Left colon (tissue), 2 donors: ENCODE measurements at places on chromosomes 2 and 18. TPM values are rescaled to one million over a fixed set of nuclear protein-coding genes. Genes with fewer than 3 reads are reported as not detected.

DNA sequence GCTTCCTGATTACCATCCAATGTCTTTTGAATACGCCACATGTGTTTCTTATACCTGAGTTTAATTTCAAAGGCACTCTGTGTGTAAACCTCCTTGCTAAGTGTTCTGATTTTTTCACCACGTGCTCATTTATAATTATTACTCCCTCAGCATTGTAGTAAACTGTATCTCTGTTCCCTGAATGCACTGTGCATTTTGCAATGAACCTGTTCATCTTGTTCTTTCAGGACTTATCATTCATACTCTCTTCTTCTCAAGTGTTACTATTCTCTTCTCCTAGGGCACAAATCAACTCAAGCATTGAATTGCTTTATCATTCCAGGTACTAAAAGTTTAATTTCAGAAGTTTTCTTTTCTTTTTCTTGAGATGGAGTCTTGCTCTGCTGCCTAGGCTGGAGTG lies 383.4 kb upstream of the TRIB2 start:
- no peak for DNase-seq

DNA sequence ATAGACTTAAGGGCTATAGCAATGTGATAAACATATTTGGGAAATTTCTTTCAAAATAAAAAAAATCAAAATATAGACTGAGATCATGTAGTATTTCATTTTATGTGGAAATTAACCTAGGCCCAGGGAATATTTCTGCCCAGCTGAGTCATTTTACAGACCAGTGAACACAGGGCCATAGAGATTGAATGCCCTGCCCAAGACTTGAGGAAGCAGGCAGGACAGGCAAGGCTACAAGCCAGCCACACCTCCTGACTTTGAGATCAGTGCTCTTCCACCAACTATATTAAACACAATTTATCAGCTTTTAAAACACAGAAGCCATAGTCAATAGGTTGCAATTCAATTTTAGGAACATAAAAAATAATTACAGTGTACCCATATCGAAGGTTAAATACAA lies 12.9 kb downstream of the CCDC148 start:
- DNase-seq, result no peak

GRCh38 chr2:62479917-62480316 lies 26.1 kb downstream of the TMEM17 start:
- no peak for DNase-seq

GRCh38 chr2:121502246-121502645 lies 28.4 kb upstream of the RNU4ATAC start:
- no peak for DNase-seq

Gene SH2D6
- total RNA-seq, result 6.3 TPM
